ENCODE measurements at places on chromosomes 7 and 10.

GRCh38 chr10:90462749-90463470, 394.9 kb downstream of the HTR7 start:
- no peak for DNase-seq

DNA sequence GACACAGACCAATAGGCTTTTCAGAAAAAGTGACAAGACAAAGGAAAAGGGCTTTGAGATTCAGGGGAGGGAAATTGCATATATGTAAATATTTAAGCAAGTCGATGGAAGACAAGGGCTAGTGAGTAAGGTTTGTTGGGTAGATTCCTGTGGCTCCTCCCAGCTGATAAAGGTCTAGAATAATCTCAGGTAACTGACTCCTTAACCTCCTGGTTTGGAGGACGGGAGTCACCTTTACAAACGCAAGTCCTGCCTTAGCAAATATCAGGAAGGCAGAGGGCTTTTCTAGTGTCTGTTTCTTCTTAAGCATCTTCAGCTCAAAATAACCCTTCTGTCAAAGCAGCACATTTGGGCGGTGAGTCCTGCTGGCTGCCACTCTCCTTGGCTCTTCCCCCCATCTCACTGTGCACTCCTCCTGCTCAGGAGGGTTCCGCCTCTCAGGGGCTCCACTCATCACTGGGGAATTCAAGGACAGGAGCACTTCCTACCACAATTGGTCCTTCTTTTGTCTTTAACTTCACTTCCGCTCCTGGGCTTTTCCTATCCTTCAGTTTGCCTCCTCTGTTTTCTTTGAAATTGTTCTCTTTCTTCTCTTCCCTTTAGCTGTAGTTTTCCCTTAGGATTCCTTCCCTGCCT, 496.3 kb upstream of the KLF6 start:
- no peak for DNase-seq

DNA sequence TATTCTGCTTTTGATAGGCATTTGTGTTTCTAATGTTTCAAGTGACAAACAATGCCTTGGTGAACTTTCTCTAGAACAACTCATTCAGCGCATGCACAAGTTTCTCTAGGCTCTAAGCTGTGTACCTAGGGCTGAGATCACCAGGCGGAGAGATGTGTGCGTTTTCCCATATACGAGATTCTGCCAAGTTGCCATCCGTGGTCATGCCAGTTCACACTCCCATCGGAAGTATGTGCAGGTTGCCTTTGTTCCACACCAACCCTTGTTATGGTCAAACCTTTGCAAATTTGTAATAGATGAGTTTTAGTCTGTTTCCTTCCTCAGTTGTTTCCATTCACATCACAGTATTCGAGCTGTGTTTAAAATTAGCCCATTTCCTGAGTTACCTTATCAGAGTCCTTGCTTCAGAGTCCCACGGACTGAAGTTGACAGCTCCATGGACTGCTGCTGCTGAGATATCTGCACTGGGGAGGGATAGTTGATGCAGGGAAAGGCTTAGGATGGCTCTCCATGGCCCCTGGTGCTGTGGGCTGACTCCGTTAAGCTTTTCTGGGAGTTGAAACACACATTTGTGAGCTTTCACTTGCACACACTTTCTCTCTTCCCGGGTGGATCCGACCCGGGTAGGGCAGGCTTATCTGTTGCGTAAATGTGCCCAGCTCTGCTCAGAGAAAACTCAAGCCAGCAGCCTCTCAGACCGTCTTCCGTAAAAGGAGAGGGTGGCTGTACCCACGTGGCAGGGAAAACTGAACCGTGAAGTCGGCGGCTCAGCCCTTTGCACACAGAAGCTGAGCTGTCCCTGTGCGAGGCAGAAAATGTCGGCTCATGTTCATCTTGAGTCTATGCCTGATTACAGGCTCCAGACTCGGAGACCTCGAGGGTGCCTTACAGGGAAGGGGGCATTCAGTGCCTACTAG, 49.4 kb downstream of the HK1 start:
- DNase-seq, result peak; percentile 48

DNA sequence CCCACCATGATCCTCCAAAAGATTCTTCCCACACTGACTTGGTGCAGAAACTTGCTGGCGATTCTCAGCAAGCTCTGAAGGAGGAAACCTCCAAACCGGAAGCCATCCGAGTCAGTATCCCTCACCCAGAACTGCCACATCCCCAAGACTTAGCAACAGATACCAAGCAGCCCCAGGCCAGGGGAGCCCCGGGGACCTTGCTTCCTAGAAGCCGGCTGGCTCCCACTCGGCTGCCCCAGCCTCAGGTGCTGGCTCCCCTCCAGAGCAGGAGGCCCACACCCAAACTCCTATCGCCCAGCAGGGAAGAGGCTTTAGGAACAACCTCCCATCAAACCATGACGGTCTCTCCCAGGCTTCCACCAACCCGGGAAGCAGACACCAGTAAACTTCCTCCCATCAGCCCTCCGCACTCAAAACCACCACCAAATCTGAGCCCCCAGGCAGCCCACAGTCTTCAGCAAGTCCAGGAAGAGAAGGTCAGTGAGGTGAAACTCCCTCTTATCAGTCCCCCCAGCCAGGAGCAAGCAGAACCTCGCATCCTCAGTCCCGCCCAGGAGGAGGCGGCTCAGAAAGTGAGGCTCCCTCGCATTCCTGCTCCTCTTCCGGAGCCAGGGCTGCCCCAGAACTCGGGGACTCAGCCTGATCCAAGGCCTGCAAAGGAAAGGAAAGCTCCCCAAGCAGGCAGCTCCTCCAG, 82.3 kb downstream of the LRGUK start:
- no peak for DNase-seq

DNA sequence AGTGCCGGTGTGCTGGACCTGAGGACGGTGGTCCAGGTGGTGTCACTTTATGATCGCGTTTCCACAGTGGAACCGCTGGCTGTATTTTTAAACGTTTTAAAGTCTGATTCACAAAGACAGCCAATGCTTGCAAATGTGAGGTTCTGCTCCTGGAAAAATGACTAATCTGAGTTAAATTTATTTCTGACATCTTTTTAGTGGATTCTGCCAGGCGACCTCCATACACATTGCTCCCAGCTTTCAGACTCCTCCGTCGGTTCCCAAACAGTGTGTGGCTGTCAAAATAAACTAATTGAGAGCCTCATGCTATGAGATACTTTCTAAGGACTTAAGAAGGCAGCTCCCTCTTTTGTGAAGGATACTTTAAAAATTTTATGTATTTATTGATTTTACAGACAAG, 12.7 kb upstream of the TTYH3 start:
- DNase-seq, result no peak

DNA sequence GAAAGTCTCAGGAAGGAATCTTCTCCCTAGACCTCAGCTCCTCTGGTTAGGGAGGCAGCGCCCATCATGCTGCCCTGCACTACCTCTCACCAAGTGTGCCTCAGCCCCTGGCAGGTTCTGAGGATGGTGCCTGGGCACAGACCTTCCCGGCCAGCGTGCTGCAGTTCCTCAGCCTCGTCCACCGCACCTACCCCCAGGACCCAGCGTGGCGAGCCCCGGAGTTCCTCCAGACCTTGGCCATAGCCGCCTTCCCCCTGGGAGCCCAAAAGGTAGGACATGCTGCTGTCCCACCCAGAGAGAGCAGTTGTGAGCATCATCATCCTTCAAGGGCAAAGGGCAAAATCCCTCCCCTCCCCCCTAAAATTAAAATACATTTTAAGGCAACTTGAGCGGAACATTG, 122.5 kb downstream of the LRRC18 start:
- no peak for DNase-seq

DNA sequence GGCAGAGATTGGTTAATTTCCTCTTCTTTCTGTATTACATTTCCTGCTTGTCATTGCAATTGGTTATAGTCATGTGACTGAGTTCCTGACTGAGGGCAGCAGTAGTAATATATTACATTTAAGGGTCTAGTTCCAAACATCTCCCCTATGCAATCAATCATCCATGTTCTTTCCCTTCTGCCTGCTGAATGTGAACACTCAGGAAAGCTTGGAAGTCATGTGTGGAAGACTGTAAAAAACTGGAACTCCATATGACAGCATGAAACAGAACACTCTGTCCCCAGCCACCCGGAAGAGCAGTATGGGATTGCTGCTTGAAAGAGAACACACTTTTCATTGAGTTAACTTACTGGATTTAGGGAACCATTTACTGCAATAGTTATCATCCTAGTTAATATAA, 459.7 kb upstream of the SEMA3A start:
- DNase-seq, result no peak

- no peak for DNase-seq
These were observed 46.7 kb downstream of the PLPP4 start for GRCh38 chr10:120503689-120504088.

- DNase-seq, result no peak
These were observed 97.7 kb downstream of the TMEM130 start for GRCh38 chr7:98771941-98772603.

DNA sequence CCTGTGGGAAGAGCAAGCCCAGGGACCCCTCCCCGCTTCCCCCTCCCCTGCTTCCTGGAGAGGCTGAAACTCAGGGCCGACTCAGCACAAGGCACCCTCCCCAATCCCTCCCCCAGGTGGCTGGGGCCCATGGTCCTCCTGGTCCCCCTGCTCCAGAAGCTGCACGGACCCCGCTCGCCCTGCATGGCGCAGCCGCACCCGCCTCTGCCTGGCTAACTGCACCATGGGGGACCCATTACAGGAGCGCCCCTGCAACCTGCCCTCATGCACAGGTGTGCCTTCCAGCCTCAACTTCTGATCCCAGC, 19.7 kb upstream of the ZNF862 start:
- no peak for DNase-seq

Measured in activated CD4-positive, alpha-beta T cell treated with anti-CD3 and anti-CD28 coated beads, Interleukin-2, amount 50 U/mL, for 16 hours (primary cell).